ENCODE measurements at places on chromosomes 1 and 21.

DNA sequence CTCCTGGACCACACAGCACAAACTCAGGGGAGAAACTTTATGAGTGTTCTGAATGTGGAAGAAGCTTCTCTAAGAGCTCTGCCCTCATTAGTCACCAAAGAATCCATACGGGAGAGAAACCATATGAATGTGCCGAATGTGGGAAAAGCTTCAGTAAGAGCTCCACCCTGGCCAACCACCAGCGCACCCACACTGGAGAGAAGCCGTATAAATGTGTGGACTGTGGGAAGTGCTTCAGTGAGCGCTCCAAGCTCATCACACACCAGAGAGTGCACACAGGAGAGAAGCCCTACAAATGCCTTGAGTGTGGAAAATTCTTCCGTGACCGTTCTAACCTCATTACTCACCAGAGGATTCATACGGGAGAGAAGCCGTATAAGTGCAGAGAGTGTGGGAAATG is 22.5 kb downstream of the ZSCAN20 start:
- DNase-seq, result peak; percentile 18

DNA sequence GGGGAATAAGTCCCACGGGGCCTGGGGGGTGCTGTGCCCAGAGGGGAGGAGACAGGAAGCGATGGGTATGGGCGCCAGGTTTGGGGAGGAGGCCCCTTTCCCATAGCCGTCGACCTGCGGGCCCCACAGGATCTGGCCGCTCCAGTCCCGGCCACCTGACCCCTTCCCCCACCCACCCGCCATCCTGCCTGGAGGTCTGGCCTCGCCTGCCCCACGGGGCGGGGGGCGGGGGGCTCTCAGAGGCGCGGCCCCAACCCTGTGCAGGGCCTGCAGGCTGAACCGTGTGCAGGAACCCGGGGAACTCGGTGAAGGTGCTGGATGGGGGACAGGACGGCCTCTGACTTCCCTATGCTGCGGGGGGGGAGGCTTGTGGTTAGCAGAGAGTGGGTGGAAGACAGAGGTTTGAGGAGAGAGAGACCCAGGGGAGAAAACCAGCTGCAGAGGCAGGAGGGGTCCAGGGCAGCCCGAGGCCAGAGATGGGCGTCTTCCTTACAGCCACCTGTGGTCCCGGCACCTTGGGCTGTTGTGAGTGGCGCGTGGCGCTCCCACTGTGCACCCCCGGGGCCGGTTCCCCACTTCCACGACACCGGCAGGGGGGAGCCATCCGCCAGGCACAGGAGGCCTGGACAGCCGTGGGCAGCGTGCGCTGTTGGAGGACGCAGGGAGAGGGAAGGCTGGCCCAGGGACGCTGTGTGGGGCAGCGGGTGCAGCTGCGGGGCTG is 2.5 kb upstream of the TNFRSF18 start:
- peak; percentile 66 for DNase-seq

GRCh38 chr1:230392536-230392909 is 33.6 kb downstream of the PGBD5 start:
- DNase-seq, result no peak

- DNase-seq, result no peak
Measured at GRCh38 chr21:44874497-44875315, 1.2 kb upstream of the PTTG1IP start.

GRCh38 chr1:100671601-100672000 is 47.9 kb upstream of the VCAM1 start:
- peak; percentile 72 for DNase-seq

DNA sequence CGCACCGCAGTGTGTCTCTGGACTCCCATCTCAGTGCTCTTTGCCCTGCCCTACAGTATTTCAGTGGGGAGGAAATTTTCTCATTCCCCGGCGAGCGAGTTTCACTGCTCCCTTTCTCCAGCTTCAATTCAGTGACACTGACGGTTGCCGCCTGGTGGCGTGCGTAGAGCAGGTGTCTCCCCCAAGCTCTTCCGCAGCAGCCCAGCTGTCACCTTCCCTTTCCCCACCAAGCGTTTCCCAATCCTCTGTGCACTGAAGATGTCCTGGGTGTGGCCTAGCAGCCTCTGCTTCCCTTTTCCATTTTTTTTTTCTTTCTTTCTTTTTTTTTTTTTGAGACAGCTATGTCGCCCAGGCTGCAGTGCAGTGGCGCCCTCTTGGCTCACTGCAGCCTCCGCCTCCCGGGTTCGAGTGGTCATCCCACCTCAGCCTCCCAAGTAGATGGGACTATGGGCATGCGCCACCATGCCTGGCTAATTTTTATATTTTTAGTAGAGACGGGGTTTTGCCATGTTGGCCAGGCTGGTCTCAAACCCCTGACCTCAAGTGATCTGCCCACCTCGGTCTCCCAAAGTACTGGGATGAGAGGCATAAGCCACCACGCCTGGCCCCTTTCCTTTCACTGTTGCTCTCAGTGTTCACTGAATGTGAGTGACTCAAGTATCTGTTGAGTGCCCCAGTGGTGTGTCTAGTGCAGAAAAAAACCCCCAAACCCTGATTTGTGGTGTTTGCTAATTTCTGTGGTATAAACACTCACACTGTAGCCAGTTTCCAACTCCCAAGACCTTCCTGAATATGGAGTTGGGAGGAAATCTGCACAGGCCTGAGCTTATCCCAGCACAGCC is 30.1 kb downstream of the TNFRSF1B start:
- DNase-seq, result no peak

DNA sequence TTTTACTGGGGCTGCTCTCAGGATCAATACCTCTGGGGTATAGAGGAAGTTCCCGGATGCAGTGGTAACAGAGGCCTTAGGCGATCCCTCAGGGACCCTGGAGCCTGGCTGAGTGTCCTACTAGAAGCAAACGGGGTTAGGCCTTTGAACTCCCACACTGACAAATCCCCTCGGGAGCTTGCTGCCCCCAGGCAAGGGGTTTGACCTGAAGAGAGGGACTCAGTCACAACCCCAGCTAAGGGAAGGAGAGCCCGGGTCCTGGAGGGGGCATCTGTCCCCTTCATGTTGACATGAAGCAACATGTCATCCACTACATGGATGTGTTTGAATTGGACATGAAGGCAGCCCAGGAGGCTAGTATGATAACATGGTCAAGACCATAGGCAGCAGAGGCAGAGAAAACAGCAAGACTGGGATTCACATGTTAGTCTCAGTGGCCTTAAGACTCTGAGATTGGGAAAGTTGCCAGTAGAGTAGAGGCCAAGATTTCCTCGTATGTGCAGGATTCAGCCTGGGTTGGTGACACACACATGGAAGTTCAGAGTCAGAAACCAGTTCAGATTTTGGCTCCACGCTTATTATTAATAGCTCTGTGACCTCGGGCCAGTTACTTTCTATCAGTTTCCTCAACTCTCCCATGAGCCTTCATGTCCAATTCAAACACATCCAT is 101.5 kb downstream of the KCNN3 start:
- peak; percentile 9 for DNase-seq

DNA sequence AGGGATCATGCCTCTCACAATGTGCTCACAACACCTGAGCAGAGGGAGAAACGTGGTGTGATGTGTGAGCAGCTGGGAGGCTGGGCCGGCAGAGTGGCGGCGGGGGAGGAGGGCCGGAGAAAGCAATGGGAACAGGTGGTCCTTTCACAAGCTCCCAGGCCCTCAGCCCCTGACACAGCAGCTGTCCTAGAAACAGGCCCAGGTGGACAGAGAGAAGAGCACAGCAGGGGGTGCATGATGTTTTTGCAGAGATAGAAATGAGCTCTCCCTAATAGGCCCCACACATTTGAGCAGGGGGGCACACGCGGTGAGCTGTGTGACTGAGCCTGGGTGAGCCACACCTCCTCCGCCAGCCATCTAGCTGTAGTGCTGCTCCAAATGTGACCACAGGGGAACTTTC is 7.6 kb upstream of the RGS16 start:
- DNase-seq, result no peak

DNA sequence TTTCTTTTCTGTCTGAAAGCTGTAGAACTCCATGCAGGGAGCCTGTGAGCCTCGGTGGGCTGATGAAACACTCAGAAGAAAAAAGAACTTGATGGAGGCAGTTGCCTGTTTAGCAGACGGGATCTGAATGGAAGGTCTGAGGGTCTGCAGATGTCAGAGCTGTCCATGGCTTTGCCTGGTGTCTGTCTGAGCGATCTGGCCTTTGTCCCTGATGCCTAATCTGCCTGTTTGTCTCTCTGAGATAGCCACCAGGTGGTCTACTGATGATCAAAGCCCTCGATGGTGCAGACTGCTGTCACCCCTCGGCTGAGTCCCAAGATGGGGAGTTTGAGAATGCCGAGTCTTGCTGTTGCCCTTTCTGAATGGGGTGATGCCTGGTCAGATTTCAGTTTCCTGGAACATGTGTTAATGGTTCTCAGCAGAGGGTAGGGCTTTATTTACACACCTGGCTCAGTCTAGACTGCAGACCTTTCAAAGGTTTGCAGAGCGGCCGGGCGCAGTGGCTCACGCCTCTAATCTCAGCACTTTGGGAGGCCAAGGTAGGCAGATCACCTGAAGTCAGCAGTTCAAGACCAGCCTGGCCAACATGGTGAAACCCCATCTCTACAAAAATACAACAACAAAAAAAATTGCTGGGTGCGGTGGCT is 90.4 kb downstream of the KIF26B start:
- no peak for DNase-seq

DNA sequence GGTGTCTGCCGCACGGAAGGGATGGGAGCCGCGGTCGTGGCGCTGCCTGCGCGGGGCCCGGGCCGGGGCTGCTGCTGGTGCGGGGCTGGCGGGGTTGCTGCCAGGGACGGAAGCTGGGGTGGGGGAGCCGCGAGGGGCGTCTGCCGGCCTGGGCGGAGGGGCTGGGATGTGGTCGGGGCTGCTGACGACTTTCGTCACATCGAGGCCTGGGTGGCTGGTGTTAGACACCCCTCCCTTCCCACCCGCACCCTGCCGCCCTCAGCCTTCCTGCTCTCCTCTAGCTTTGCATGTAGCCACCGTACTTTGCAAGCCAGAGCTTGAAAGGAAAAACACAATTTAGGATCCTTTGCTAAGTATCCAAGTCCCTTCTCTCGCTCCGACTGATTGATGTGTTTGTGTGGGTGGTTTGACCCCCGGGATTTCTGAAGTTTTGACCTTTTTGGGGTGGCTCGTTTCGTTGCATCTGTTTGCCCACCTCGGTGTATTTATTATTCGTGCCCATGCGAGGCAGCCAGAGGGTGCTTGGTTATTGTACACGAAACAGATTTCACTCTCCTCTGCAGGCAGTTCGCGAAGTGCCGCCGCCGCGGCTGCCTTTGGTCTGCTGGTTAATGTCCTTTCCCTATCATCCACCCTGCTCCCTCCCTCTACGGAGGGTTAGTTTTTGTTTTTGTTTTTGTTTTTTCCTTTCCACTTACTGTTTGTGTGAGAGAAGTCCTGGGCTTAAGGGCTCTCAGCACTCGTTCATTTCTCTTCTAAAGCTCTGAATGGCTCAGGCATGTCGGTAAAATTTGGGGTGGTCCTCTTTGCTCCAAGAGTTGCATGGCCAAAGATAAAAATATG is 868 bp downstream of the C1orf21 start:
- peak; percentile 28 for DNase-seq

GRCh38 chr1:25113086-25113485 is 119.2 kb downstream of the SYF2 start:
- no peak for DNase-seq

- DNase-seq, result no peak
Measured at GRCh38 chr1:230515451-230516145, 89.5 kb upstream of the PGBD5 start.

- DNase-seq, result peak; percentile 90
Measured at GRCh38 chr1:234866007-234866866, 256.3 kb upstream of the IRF2BP2 start.

GRCh38 chr1:10704368-10704882 is 92.0 kb downstream of the CASZ1 start:
- no peak for DNase-seq

- no peak for DNase-seq
Measured at GRCh38 chr1:111615870-111616715, 3.5 kb upstream of the RAP1A start.

- peak; percentile 62 for DNase-seq
Measured at GRCh38 chr1:15245593-15246360, 1.2 kb upstream of the FHAD1 start.

DNA sequence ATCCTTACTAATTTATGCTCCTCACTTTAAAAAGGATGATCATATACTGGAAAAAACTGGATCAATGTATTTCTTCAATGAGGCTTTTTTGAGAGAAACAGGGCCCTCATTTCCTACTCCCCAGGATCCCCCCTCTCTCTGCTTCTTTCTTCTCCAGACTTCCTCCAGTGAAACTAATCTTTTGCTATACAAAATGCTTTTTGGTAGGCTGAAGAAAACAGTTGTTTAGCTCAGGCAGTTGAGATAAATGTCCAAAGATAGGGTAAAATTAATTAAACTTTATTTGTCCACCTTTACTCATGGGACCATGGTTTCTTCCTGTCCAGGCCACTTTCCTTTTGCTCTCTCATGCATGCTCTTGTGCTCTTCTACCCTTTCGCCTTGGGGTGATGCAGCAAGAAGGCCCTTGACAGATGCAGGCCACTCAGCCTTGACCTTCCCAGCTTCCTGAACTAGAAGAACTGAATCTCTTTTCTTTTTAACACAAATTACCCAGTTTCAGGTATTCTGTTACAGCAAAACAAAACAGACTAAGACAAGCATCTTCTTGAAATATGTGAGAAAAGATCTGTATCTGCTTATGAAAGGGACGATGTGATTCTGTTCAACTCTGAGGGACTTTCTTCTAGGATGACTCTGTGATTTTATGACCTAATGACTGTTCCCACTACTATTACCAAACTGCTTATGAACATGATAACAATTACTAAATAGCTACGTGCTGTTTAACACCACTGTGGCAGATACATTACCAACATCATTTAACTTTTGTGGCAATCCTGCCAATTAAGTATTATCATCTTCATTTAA is 63.7 kb downstream of the NVL start:
- no peak for DNase-seq

GRCh38 chr1:114010433-114011184 is 31.3 kb downstream of the OLFML3 start:
- DNase-seq, result no peak

GRCh38 chr21:31912501-31912900 is 39.7 kb downstream of the HUNK start:
- no peak for DNase-seq

DNA sequence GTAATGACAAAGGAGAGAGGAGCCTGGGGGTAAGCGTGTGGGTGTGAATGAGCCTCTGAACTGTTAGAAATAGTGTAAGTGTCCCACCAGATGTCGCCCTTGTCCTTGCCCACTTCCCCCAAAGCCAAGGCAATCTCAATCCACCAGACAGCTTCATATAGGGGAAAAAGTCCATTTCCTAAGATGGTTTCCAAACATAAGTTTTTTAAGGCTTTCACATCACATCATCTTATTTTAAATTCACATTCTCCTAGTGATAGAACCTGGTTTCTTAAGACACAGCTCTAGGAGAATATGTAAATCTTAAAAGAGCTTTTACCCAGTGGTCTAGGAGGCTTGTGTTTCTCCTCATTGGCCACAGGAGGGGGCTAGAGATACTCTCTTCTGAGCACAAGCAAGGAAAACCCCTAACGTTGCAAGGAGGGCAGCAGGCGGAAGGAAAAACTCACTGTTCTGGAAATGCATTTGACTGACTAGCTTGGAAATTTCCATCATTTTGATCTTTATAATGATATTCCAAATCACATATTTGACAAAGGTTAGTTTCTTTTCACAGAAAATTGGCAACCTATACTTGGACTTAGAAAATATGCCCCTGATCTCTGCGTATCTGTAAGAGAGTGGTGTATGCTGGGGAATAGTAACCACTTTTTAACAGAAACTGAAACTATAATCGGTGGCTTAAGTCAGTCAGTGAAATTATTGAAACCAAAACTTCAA is 51.9 kb upstream of the LPAR3 start:
- DNase-seq, result peak; percentile 91

- peak; percentile 23 for DNase-seq
Measured at GRCh38 chr1:17881761-17882160, 126.6 kb downstream of the ACTL8 start.
